ENCODE measurements at places on chromosomes 3 and 15.

- DNase-seq = no peak
These were observed 98.8 kb downstream of the ARPP21 start for GRCh38 chr3:35737934-35738706.

DNA sequence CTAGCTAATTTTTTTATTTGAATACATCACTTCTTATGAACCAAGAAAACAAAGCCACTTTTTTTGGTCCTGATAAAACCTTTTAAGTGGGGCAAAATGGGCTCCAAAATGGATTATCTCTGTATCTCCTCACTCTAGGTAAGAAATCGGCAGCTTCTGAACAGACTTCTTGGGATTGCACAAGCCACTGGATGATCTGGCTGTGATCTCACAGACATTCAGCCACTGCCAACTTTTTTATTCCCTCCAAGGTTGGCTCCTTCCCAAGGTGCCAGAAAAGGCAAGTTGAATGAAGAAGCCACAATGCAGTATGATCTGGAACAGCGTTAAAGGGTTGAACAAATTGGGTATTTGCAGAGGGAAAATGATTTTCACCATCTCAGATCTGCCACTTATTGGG lies 73.2 kb downstream of the PRICKLE2 start:
- no peak for DNase-seq

DNA sequence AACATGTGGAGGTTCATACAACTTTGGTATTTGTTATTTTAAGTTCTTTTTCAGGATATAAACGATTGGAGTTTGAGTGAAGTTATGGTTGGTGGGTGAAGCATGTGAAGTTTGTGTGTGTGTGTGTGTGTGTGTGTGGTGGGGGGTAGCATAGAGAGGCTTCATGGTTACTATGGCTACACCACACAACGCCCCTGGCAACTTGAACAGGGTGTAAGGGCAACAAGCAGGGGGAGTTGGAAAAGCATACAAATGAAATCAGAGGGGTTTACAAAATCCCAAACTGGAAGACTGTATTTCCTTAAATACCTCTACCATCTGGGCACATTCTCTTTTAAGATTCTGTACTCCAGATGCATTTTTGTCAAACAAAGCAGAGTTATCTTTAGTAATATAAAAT lies 207.5 kb downstream of the SV2B start:
- DNase-seq = no peak

GRCh38 chr15:90851940-90852339 lies 16.4 kb upstream of the FURIN start:
- no peak for DNase-seq

DNA sequence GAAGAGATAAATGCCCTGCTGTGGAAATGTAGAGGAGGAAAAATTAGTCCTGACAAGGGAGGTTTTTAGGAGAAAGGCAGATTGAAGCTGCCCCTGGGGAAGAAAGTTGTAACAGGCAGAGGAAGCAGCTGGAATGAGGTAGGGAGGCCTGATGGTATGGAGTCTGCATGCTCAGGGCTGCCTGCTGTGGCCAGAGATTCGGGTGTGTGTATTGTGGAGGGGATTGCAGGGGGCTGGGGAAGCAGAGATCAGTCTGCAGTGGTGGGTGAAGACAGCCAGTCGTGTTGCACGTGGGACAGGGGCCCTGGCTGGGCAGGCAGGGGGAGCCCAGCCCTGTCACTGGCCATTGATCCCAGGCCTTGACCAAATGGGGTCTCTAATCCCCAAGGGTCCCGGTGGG lies 96.5 kb downstream of the SLCO3A1 start:
- no peak for DNase-seq

- no peak for DNase-seq
These were observed 344.2 kb upstream of the TPRG1 start for GRCh38 chr3:188827576-188827975.

DNA sequence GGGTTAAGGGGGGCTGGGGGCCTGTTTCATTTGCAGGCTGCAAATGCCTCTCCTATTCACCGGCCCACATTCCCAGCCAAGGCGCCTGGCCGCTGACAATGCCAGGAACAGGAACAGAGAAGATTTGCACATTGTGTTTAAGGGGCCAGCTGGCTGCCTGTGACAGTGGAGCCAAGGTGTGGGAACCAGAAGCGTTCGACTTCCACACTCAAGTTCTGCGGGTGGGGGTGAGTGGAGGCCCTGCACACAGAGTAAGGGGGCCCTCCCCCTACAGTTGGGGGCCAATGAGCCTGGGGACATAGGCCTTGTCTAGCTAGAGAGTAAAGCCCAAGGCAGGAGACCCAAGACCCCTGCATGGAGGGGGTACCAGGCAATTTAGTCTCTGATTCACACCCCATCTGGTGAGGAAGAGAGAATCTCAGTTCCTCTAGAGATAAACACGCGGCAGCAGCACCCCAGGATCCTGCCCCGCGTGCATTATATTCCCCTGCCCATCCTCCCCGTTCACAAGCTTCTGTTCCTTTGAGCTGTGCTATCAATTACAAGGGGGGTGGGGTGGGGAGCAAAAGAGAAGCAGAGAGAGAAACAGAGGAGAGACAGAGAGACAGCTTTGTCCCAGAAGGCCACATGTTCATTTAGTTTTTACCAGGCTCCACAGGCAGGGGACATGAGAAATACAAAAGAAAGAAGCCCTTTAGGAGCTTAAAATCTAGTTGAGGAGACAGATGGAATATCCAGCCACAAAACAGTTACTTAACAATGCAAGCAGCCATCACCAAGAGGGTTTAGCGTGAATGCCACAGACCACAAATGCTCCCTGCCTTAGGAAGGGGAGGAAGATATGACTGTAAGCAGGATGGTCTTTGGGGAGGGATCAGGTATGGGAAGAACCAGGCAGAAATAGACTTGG lies 9.2 kb downstream of the IGDCC3 start:
- no peak for DNase-seq

- no peak for DNase-seq
These were observed 2.6 kb upstream of the PIGZ start for GRCh38 chr3:196971094-196971698.

GRCh38 chr15:60371175-60372051 lies 26.4 kb downstream of the ANXA2 start:
- no peak for DNase-seq
